Uterus (tissue), 4 donors: ENCODE measurements at places on chromosomes 1 and 21. TPM values are rescaled to one million over a fixed set of nuclear protein-coding genes. Genes with fewer than 3 reads are reported as not detected.

The TSACC gene
- not detected for total RNA-seq

The OR2T2 gene
- total RNA-seq, result not detected

The PIK3R3 gene
- total RNA-seq, result 83.7 TPM

The DIO1 gene
- 2.1 TPM for total RNA-seq

The STIL gene
- total RNA-seq, result under 0.01 TPM

The OR10J1 gene
- not detected for total RNA-seq

The KCNA3 gene
- 1.4 TPM for total RNA-seq

The NT5C1A gene
- total RNA-seq, result not detected

The DR1 gene
- 19.5 TPM for total RNA-seq

The PPFIA4 gene
- total RNA-seq, result not detected

The FAM229A gene
- not detected for total RNA-seq

The ENSA gene
- total RNA-seq, result 136 TPM

The DCST2 gene
- 1.6 TPM for total RNA-seq

The GUCA2A gene
- not detected for total RNA-seq

The SH2D1B gene
- total RNA-seq, result 0.21 TPM

The CFAP45 gene
- total RNA-seq, result 0.97 TPM

The CCDC185 gene
- not detected for total RNA-seq

The PRKCZ gene
- total RNA-seq, result 0.29 TPM

The OPTC gene
- not detected for total RNA-seq

The OLFM3 gene
- not detected for total RNA-seq

The EPHB2 gene
- 3.3 TPM for total RNA-seq

The DCST1 gene
- total RNA-seq, result not detected

The PDZK1 gene
- not detected for total RNA-seq

The FCRL4 gene
- total RNA-seq, result not detected

The GJA5 gene
- 16.3 TPM for total RNA-seq

The SPRR2G gene
- not detected for total RNA-seq

The TCP10L gene
- total RNA-seq, result 1.9 TPM

The ARHGEF10L gene
- 26.7 TPM for total RNA-seq

The DDAH1 gene
- total RNA-seq, result 14.1 TPM

The PADI2 gene
- total RNA-seq, result 2.8 TPM

The FAM177B gene
- total RNA-seq, result not detected
